Activated CD8-positive, alpha-beta memory T cell treated with anti-CD3 and anti-CD28 coated beads for 1 hour (primary cell): ENCODE measurements at places on chromosomes 6 and 20.

GRCh38 chr6:104402572-104402971 is 457.1 kb downstream of the HACE1 start:
- DNase-seq = no peak

DNA sequence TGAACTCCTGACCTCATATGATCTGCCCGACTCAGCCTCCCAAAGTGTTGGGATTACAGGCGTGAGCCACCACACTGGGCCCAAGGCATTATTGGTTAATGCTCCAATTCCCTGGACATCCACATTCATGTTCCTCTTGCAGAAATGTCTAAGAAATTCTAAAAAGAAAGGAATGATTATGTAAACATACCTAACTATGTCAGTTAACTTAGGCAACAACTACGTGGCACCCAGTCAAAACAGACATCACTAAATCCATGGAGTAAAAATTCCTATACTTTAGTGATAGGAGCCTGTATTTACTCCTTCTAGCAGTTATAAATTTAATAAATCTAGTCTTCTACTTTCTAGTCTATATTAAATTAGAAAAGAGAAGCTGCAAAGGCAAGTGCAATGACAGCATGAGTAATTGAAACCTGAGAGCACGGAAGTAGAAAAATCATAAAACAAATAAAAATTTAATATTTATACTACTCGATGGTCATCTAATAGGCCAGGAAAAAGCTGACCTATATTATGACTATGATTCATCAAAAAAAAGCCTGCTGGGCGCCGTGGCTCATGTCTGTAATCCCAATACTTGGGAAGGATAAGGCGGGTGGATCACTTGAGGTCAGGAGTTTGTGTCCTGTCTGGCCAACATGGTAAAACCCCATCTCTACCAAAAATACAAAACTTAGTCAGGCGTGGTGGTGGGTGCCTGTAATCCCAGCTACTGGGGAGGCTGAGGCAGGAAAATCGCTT is 4.2 kb downstream of the AHI1 start:
- DNase-seq = no peak

DNA sequence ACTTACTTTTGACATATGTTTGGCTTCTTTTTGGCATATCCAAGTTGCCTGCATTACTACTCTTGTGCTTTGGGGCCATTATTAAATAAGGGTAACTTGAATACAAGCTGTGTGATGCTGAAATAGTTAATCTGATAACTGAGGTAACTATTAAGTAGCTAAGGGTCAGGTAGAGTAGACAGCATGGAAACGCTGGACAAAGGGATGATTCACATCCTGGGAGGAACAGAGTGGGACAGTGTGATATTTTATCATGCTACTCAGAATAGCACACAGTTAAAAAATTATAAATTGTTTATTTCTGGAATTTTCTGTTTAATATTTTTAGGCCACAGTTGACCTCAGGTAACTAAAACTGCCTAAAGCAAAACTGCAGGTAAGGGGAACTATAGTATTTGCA is 483.9 kb downstream of the RFPL4B start:
- DNase-seq = no peak

- DNase-seq = no peak
Measured at GRCh38 chr6:43717822-43718221, 30.2 kb upstream of the MRPS18A start.

DNA sequence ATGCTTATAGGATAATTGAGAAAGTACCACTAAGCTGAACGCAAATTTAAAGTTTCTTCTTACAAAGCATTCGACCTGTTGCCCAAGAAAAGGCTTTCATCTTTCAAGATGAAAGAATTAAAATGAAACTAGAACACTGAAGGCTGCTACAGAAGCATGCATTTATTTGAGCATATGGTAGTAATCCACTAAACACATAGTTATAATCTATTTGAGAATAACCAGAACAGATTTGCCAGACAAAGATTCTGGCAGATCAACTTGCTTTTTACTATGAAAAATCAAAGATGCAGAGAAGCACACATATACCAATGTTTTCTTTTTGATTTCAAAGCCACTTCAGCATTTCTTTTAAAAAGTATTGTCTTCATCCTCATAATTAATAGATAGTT is 412.2 kb downstream of the UTRN start:
- no peak for DNase-seq

DNA sequence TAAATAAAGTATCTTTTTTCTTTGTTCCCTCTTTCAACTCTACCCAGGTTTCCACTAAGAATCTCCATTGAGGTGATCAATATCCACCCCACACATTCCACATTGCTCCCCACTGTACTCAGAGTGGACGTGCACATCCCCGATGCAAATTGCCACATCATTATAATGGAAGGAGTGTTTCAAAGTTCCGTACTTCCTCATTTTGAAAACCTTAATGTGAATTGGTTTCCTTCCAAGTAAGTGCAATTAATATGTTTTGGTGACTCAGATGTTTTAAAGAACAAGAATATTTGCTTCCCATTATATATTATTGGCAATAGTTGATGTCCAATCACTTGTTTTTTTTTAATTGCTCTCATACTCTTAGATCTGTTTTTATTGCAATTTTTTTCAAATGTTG is 463.6 kb downstream of the HACE1 start:
- DNase-seq = no peak

DNA sequence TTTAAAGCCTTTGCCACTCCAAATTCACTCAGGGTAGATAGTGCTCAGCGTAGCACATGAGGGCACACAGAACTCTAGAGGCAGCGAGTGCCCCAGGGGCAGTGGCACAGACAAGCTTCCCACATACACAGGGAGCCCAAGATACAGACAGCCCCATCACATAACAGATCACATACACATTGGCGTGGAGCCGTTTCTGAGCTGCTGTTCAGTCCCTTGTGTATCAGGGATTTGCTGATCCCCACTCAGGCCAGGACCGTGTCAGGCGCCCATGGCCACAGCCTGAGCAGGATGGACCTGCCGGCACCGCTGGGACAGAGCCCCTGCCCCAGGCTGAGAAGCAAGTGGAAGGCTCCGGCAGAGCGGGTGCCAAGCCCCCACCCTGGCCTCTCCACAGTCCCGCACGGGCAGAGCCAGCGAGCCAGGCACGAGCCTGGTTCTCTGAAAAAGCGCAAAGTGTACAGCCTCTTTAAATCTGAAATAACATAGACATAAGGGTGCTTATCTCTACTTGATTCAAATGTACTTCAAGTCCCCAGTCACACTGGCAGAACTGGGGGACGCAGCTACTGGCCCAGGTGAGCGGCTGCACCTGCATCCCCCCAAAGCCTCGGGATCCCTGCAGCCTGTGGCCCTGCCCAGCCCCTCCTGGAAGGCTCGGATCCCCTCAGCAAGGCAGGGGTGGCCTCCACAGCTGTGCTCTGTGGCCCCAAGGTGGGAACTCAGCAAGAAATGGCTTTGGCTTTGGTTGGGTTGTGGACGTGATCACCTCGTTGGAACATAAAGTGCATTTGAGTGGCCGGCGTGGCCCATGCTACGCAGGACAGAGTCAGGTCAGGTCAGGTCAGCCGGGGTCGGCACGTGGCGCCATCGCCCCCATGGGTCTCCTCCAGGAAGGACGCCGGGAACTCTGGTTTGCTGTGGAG is 231.3 kb downstream of the ERMARD start:
- no peak for DNase-seq

DNA sequence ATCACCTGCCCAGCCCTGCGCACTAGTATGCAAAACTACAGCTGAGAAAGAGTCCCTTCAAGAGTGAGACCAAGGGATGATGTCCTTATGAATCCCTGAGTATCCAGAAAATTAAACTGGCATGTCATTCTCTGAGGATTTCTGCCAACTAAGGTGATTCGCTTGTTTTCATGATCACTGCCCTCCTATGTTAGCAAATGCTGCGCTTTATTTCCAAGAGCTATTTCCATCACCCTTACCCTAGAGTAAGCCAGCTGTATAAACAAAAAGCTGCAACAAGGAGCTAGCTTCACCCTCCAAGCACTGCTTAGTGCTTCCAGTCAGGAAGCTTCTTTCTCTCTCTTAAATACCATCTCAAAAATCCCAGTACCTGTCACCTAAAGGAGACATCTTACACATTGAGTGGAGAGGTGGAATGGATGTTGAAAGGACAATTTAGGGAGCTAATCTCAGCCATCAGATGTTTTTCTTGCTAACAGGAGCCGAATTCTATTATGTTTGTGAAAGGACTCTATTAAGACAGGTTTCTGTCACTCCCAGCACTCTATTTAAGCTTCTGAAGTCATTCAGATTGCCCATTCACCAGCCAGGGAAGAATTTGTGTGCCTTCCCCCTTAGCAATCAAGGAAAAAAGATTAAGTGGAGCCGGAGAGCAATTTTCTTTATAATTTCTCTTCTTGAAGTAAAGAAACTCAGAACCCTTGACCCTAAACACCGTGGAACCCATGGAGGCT is 322.2 kb downstream of the NRN1 start:
- no peak for DNase-seq

GRCh38 chr20:63525185-63525584 is 4.6 kb downstream of the PPDPF start:
- no peak for DNase-seq

GRCh38 chr6:158900663-158901312 is 81.6 kb upstream of the EZR start:
- DNase-seq = no peak

GRCh38 chr6:170146640-170147039 is 144.2 kb downstream of the DLL1 start:
- no peak for DNase-seq

- no peak for DNase-seq
Measured at GRCh38 chr6:143586557-143586956, 75.0 kb upstream of the FUCA2 start.

DNA sequence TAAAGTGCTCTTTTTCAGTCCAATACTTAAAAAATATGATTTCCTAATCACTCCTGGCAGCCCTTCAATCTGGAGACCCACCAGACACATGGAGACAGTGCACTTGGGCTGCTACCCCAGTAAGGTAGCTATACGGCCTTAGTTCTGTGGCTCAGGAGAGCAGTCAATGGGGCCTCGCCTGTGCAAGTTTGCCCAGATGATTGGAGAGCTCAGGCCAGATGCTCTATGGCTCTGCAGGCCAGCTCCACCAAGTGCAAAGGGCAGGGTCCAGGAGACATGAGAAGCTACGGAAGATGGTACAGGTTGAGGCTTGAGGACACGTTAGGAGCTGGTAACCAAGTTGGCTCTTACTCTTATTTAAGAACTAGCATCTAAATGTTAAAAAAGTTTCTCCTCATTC is 30.7 kb downstream of the STK38 start:
- no peak for DNase-seq

- no peak for DNase-seq
Measured at GRCh38 chr6:35691027-35691824, 2.5 kb upstream of the FKBP5 start.

- no peak for DNase-seq
Measured at GRCh38 chr6:74610352-74610751, 595.5 kb downstream of the COL12A1 start.

DNA sequence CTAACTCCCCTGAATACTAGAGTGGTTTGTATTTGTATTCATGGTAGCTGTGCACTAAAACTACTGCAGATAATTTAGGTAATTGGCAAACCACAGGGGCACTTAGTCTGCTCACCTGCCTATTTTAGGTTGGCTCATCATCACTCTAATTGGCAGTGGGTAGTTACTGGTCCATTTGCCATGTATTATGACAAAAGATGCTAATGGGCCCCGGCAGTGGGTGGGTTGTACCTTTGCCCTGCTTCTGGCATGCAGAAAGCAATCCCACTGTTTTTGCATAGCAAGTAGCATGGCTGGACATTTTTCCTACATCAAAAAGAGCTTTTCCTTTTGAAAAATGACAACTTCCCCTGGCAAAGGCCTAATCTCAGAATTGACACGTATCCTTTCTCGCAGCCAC is 741.4 kb upstream of the MAP3K7 start:
- no peak for DNase-seq

GRCh38 chr20:34951252-34951651 is 4.4 kb downstream of the GSS start:
- no peak for DNase-seq

GRCh38 chr6:46816626-46817025 is 23.4 kb downstream of the MEP1A start:
- no peak for DNase-seq

- DNase-seq = no peak
Measured at GRCh38 chr6:145295746-145296145, 439.6 kb downstream of the EPM2A start.

GRCh38 chr6:105499931-105500330 is 97.0 kb upstream of the PREP start:
- no peak for DNase-seq

DNA sequence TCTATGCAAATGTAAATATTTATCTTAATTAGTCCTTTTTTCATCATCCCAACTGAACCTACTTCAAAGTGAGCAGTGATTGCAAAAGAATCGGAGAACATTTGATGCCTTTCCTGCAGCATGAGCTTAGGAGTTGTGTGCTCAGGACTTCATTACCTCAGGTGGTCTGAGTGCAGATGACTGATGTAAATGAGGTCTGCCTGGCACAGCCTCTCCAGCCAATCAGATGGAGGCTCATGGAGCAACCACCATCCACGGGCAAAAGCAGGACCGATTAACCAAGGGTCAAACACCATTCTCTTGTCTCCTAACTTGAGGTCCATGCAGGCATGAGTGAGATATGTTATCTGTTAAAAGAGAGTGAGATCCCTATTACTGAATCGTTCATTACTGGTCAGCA is 165.7 kb upstream of the CARMIL1 start:
- no peak for DNase-seq

DNA sequence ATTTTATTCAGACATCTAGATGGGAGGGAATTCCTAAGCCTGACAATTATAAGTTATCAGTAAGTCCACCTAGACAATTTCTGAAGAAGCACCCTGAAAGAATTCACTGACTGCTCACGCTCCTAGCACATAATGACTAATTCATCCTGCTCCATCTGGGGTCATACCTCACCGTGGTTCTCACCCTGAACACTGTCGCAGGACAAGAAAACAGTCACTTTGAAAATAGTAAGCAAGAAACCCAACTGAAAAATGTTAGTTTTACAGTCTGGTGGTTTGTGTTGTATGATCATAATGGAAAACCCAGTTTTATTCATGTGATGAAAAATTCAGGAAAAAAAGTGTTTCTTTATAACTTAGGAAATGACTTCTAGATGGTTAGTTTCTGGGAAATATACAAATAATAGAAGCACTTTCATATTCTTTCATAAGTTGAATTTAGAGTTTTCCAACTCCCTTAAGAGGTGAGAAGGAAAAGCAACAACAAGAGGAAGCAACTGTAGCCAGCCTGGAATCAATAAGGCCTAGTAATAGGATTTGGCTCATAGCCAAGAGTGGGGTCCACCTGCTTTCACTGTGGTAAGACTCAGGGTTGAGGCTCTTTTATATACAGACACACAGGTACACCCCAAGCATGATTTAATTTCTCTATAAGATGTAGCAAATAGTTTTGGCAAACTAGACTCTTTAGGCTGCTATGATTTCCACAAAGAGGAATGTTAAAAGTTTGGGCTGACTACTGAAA is 94.1 kb downstream of the HIVEP2 start:
- no peak for DNase-seq

- no peak for DNase-seq
Measured at GRCh38 chr6:166584155-166584554, 2.3 kb downstream of the RAMACL start.

DNA sequence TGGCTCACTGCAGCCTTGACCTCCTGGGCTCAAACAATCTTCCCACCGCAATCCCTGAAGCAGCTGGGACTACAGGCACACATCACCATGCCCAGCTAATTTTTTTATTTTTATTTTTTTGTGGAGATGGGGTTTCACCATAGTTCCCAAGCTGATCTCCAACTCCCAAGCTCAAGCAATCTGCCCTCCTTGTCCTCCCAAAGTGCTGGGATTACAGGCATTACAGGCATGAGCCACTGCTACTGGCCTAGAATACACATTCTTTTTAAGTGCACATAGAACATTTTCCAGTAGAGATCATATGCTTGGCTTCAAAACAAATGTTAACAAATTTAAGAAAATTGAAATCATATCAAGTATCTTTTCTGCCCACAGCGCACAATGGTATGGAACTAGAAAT is 176.8 kb upstream of the MARCKS start:
- DNase-seq = no peak
